Endodermal cell (in vitro differentiated cells): ENCODE measurements at places on chromosomes 7 and 10. TPM values are rescaled to one million over a fixed set of nuclear protein-coding genes. Genes with fewer than 3 reads are reported as not detected.

NRBF2 gene
- total RNA-seq: 27.5 and 27.9 TPM in 2 replicates

PNLIPRP1 gene
- not detected in 2 replicates for total RNA-seq

IKZF1 gene
- total RNA-seq: 0.18 and 0.55 TPM in 2 replicates

OR6B1 gene
- total RNA-seq: not detected in 2 replicates
